ENCODE measurements at places on chromosomes 2 and 18. TPM values are rescaled to one million over a fixed set of nuclear protein-coding genes. Genes with fewer than 3 reads are reported as not detected.

Gene INPP5D
- total RNA-seq: 0.70 TPM

Gene MYO7B
- total RNA-seq: 0.09 TPM

Gene ATP8B1
- total RNA-seq: 6.8 TPM

Gene NAT8
- not detected for total RNA-seq

Gene STAT4
- 3.2 TPM for total RNA-seq

Gene SNED1
- 0.54 TPM for total RNA-seq

Gene OSR1
- 6.6 TPM for total RNA-seq

Gene SCN3A
- not detected for total RNA-seq

Gene THSD7B
- not detected for total RNA-seq

Gene HOXD8
- 5.6 TPM for total RNA-seq

Gene APCDD1
- not detected for total RNA-seq

Gene LYG1
- 1.5 TPM for total RNA-seq

Gene AMMECR1L
- 18.3 TPM for total RNA-seq

All from A549 treated with Mapracorat at 1 μM for 4 hours (cell line).